ENCODE measurements at places on chromosomes 2 and 18. TPM values are rescaled to one million over a fixed set of nuclear protein-coding genes. Genes with fewer than 3 reads are reported as not detected.

The POTEJ gene
- total RNA-seq, result not detected

The ALPI gene
- not detected for total RNA-seq

The MAL gene
- total RNA-seq, result 0.22 TPM

The STARD6 gene
- total RNA-seq, result not detected

DNA sequence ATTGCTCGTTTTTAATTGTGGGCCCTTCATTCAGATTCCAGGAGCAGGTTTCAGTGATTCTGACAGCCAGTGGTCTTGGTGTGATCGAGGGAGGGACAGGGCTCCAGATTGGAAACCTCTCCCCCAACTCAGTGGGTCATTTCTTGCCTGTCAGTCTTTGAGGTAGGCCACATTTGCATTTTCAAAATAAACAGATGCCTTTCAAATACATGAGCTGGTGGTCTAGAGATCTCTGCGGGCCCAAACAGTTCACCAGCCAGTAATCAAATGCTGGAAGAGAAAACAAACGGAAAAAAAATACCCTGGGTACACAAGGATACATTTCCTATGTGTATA is 210.4 kb upstream of the SP5 start:
- no peak for DNase-seq

- no peak for DNase-seq
Measured at GRCh38 chr2:161844822-161845221, 220.6 kb downstream of the SLC4A10 start.

DNA sequence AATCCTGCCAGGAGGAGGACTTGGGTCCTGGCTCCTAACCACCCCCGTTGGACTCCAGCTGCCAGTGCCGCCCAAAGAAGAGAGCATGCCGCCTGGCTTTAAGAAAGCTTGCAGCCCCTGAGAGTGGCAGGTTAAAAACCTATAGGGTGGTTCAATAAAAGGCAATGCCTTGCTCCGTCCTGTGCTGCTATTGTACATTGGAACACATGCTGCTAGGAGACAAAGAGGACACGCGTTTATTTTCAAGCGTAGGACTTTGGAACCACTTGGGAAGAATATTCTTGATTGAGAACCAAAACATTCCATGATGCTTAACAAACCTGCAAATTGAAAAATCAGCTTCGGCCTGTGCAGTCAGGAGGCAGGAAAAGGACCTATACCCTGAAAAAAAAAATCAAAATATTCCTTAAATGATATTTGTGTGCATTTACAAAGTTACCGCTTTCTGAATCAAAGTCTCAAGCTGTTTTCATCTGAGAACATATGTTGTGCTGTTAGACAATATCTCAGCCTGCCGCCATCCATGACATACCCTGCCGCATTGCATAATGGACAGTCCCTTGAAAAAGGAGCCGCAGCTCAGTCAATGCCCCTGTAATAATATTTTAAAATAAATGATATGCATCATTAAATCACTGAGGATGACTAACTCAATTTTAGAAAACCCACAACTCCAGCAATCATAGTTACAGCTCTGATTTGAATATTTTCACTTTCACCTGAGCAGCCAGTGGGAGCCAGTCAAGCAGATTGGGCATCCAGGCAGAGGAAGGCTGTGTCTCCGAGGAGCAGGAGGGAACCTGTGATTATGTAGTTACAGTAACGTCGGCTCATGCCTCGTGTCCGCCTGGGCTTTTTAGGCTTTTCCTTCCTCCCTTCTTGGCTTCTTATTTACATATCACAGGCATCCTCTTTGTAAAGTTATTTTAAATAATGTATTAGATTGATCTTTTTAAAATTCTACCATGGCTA is 805.6 kb upstream of the FANCL start:
- DNase-seq, result no peak

GRCh38 chr2:205001300-205001966 is 456.2 kb downstream of the PARD3B start:
- DNase-seq, result no peak

DNA sequence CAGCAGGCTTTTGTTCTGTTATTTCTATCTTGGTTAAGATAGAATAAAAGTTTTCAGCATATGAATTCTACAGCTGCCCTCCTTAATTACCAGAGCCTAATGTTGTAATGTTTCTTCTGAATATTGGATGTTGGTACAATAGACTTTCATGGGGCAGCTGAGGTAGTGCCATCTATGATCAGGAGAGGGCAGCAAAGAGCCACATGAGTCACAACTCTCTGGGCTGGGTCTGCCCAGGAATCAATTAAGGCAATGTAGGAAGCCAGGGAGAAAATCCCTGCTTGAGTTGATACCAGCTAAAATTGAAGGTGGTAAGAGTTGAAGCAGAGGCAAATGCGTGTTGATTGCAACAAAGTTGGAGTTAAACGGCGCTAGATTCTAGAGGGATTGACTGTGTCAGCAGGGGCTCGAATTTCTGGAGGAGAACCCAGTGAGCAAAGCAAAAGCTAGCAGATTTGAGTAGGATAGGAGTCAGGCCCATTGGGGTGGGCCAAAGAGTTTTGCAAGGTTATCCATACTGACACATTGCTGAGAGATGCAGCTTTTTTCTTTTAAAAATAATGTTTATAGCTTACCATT is 10.6 kb upstream of the MC5R start:
- DNase-seq, result peak; percentile 72

- DNase-seq, result no peak
Measured at GRCh38 chr18:71398531-71398930, 1109.7 kb downstream of the SOCS6 start.

DNA sequence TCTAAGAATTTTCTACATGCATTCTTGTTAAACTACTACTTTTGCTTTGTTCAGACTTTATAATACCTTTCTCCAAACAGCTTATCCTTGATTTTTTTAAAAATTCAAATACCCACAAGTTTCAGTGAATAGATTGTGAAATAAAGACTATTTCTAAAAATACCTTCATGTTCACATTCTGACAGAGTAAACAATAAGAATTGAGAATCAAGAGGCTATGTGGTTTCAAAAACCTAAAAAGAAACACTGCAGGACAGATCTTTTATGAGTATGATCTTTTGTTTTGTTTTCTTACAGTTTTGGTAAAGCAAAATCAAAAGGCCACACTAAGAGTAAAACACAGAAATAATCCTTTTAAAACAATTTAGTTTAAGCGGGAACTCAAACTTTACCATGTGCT is 21.2 kb downstream of the ALS2 start:
- DNase-seq, result no peak

DNA sequence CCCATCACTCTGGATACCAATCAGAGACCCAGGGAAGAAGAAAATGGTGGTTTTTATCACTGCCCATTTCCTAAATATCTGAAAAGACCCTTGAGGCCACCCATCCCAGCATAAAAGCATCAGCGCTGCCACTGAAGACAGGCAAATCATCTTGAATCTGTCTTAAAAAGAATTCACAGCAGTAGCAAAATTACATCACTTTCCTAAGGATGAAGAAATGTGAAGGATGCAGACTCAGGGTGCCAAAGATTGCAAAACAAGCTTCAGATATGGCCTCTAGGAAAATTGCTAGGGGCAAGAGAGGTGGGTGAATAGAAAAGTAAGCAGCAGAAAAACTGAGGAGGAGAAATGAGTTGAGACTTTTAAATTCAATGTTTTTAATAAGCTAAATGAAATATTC is 70.0 kb downstream of the SLC25A12 start:
- DNase-seq, result no peak

- no peak for DNase-seq
Measured at GRCh38 chr2:9751831-9752230, 91.4 kb upstream of the TAF1B start.

- DNase-seq, result no peak
Measured at GRCh38 chr18:74876630-74877243, 279.1 kb downstream of the ZNF407 start.

- DNase-seq, result no peak
Measured at GRCh38 chr18:46867367-46868143, 49.8 kb downstream of the PIAS2 start.

DNA sequence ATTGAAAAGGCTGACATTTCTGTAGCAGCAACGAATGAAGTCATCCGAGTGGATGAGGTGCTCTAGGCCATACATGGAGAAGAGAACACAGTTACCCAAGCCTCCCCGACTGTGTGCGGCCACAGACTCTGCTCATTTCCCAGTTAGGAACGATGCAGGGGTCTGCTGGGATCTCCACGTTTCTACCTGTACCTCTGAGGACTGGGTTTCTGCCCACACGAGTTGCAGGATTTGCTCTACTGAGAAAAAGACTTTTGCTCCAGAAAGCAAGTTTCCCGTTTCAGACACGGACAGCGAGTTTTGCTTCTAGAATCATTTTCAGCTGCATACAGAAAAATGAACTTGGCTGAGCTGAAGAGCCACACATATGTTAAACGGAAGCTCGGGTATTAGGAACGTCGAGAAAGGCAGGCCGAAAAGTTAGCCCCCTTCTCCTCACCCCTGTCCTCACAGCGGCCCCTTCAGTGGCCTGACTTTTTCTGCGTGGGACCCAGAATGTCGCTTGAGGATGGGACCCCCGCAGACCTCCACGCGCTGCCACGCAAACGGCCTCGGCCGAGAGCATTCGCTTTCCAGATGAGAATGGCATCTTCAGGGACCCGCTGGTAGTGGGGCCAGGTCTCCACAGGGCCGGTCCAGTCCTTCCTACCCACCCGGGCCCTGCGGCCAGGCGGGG is 582 bp upstream of the RAB31 start:
- DNase-seq, result no peak

DNA sequence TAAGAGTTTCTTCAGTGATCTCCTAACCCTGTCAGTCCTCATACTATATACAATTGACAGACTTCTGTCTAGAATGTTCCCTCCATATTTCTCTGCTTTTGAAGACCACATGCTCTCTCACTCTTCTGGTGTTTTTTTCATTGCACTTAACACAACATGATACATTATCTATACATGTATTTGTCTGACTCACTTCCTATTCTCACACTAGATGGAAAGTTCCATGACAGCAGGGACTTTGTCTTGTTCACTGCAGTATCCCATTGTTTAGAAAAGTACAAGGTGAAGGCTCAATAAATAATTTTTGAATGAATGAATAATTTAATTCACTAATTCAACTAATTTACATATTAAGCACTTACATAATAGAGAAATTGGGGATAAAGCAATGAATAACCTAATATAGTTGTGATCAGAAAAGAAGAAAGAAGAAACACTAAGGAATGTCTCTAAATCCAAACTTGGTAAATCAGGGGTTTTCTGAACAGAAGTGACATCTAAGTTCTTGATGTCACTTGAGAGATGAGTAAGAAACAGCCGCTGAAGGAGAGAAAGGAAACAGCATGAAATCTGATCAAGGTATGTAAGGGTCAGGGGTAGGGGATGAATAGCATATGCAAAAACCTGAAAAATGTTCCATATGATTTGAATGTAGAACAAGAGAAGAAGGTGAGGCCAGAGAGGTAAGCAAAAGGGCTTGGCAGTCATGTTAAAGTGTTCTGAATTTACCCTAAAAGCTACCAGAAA is 42.4 kb downstream of the MBD2 start:
- DNase-seq, result no peak

GRCh38 chr2:65057391-65058052 is 1.3 kb downstream of the CEP68 start:
- DNase-seq, result no peak

- no peak for DNase-seq
Measured at GRCh38 chr2:200318940-200319435, 12.5 kb downstream of the SPATS2L start.
